LoVo (cell line): ENCODE measurements at places on chromosomes 12 and 14.
A peak's percentile ranks its signal among the peaks of the same experiment; 100 is the strongest.

GRCh38 chr12:122350141-122350848 is 72.2 kb downstream of the CLIP1 start:
- no peak for DNase-seq

DNA sequence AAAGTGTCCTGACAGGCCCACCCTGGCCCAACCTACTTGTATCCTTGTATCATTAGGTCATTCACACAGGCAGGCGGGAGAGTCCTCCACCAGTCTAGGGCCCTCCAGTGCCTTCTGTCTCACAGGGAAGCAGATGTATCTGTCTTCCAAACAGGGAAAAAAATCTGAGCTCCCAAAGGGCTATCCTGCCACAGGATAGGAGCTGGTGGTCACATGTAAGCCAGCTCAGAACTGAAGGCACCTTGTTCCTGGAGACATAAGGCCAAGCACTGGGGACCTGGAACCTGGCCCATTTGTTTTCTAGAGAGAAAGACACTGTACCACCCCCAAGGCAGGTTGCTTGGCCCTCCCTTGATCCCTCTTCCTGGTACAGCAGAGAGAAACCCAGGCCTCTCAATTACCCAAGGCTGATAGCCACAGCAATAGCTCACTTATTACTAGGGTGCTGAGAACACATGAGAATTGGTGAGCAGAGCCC is 19.4 kb upstream of the PLEKHH1 start:
- DNase-seq: no peak

- DNase-seq: no peak
Observed at GRCh38 chr14:78978896-78979295, 808.7 kb downstream of the NRXN3 start.

DNA sequence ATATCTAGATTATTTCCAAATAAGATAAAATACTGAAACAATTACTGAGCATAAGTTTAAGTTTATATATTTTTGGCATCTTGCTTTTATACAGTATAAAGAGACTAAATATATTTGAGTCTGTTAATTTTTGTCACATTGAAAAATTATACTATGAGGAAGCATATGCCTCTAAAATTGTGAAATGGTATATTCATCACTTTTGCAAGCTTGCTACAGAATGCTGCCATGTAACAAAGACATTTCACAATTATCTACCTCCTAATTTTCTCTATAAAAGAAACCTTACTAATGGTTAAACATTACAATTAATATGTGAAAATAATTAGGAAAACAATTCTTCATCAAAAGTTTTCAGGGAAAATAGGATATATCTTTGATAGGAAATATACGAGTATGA is 22.7 kb upstream of the MUCL1 start:
- DNase-seq: no peak

DNA sequence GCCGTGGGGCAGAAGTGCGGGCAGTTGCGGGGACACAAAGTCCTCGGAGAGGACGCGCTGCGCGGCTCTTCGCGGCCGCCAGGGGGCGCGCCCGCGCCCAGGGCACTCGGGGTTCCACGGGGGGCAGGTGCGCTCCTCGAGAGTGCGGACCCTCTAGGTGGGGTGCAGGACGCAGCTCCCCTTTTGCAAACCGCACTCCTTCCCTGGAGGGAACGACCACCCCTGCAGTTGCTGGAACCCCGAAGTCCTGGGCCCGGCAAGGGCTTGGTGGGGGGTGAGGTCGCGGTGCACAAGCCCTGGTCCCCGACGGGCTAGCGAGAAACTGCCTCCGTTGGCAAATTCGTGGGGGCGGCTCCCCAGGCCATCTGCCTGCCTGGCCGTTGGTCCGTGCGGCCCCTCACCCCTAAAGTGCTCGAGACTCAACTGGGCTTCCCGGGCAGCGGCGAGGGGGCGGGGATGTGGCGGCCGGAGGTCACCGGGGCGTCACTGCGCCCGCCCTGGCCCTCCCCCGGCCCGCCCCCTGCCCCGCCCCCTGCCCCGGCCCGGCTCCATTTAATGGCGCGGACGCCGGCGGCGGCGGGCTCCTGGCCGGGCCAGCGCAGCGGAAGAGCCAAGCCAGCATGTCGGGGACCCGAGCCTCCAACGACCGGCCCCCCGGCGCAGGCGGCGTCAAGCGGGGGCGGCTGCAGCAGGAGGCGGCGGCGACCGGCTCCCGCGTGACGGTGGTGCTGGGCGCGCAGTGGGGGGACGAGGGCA is at the start of gene ADSS1:
Gene ADSS1 (plus strand): TSS at position 579 of the 756 bp plus-strand sequence. CDS start 42 bp downstream, at position 621.
- peak; percentile 61 for DNase-seq

DNA sequence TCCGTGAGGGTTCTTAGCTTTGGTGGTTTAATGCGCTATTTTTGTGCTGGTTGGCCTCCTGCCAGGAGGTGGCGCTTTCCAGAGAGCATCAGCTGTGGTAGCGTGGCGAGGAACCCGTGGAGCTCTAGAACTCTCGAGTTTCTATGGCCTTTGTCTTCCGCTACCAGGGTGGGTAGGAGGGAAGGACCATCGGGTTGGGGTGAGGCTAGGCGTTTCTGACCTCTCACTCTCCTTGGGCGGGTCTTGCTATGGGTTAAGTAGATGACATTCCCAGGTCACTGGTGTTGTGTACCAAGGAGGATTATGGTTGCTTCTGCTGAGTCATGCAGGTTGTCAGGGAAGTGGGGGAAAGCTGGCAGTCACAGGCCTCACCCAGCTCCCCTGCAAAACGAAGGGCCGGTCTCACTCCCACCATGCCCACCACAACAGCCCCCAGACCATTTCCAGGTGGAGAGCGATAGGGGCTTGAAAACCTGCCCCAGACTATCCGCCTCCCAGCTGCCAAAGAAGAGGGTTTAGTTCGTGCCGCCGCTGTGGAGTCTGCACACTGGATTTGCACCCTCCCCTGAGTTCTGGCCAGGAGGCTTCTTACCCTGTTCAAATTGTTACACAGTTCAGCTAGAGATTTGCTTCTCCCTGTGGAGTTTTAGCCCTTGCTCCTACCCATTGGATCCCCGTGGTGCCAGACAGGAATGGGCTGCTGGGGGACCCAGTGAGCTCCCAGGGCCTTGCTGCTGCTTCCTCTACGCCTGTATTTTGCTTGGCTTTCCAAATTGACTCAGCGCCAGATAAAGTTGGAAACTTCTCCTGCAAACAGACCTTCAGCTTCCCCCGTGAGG is 21.9 kb downstream of the RNFT2 start:
- no peak for DNase-seq
